ENCODE measurements at places on chromosomes 2 and 18.

DNA sequence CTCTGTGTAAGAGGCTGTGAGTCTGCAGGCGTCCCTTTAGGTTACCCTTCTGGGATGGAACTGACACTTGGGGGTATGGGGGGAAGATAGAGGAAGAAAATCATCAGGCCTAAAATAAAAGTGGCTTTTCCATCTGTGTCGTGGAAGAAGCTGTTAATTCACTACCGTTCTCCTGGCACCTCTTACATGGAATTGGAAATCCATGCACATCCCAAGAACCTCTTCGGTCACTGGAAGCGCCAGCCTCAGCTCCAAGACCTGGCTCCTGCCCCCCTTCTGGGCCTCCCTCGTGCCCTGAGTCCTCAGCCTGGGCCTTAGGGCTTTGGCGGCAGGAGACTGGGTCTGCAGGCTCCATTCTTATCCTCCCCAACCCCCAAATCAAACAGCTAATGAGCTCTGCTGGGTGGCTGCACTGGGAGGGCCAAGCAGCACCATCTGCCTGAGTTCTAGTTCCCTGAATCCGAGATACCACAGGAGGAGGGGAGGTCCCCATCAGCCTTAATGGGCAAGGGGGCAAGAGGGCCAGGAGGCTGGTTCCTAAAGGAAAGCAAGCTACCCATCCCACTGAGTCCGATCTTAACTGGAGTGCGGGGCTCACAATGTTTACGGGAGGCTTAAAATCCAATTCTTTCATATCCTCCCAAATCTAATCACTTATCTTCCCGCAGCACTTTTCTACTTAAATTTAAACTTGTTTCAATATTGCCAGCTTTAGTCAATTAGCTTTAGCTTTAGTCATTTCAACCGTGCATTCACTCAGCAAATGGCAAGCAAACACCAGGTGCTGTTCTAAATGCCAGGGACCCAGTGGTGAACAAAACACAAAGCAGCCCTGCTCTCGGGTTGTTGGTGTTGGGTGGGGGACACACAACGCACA is 52.8 kb downstream of the FAM178B start:
- no peak overlapping the region for H3K27ac ChIP-seq
- H3K4me1 ChIP-seq, result peaks cover 11% of the 10 kb centered on the region
- no peak overlapping the region for H3K4me3 ChIP-seq
- no peak for DNase-seq

- H3K27me3 ChIP-seq, result no peaks in the 10 kb centered on the region
- H3K27ac ChIP-seq, result no peak overlapping the region
- H3K4me3 ChIP-seq, result no peak overlapping the region
Observed at GRCh38 chr2:198127627-198128026, 323.2 kb downstream of the PLCL1 start.

- peaks cover 12% of the 10 kb centered on the region for H3K4me1 ChIP-seq
- no peak overlapping the region for H3K4me3 ChIP-seq
- no peaks in the 10 kb centered on the region for H3K36me3 ChIP-seq
Observed at GRCh38 chr18:74489676-74490075, 6.5 kb upstream of the CNDP2 start.

GRCh38 chr18:46310258-46310657 is 206.1 kb downstream of the HAUS1 start:
- H3K4me1 ChIP-seq, result no peaks in the 10 kb centered on the region
- no peaks in the 10 kb centered on the region for H3K27me3 ChIP-seq
- no peak overlapping the region for H3K4me3 ChIP-seq
- no peak for DNase-seq
- H3K36me3 ChIP-seq, result no peaks in the 10 kb centered on the region

DNA sequence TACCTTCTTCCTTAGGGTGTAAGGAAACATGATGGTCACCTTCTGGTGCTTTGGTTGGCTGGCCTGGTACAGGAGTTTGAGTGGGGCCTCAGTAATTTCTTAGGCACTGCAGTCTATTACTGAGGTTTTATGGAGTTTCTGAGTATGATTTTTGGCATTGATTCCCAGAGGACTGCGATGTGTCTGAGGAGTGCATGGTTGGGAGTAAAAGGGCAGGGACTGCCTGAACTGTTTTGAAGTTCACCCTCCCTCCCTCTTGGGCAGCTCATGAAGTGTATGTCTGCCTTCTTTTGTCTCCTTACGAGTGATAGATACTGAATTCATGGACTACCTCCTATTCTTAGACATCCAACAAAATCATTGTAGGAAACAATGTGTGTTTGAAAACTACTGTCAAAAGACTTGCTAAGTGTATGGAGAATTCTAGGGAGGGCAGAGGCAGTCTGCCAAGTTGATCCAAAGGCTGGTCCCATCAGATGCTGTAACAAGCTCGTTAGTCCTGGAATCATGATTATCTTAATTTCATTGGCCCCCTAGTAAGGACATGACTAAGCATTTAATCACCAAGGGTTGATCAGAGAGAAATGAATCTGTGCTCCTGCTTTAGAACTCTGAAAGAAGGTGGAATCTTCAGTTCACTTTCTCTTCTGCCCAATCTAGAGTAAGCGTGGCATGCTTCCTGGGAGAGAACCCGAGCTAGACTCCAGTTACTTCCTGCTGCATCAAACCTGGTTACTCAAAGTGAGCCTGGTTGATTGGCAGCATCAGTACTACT is 26.5 kb downstream of the LYPD6B start:
- DNase-seq, result no peak
- H3K36me3 ChIP-seq, result no peaks in the 10 kb centered on the region
- H3K27ac ChIP-seq, result no peak overlapping the region
- H3K27me3 ChIP-seq, result no peaks in the 10 kb centered on the region
- H3K4me1 ChIP-seq, result no peaks in the 10 kb centered on the region

DNA sequence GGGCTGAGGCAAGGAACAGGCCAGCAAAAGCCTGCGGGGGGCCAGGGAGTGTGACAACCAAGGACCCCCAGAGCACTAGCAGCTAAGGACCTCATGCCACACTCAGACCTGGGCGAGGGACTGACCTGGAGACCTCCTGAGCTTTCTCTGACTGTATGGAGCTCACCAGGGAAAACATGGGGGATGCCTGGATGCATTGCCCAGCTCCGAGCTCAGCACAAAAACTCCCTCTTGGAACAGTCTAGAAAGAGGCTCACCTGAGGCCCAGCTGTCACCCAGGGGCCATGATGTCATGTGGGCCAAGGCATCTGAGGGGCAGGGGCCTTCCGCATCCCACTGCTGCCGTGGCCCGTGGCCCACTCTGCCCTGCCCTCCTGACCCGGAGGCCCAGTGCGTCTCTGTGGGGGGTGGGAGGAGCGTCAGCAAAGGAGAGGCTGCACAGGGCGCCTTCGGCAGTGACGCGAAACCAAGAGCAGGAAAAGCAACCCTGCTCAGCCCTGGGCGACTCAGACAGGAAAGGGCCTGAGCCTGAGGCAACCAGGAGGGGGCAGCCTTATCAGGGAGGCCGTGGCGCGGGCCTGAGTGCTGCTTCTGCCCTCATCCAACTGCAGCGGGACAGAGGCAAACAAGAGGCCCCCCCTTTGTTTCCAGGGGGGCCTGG is 57.3 kb upstream of the ALPP start:
- H3K36me3 ChIP-seq, result no peaks in the 10 kb centered on the region
- H3K4me1 ChIP-seq, result peaks cover 2% of the 10 kb centered on the region
- H3K4me3 ChIP-seq, result no peak overlapping the region
- no peaks in the 10 kb centered on the region for H3K27me3 ChIP-seq
- no peak overlapping the region for H3K27ac ChIP-seq

DNA sequence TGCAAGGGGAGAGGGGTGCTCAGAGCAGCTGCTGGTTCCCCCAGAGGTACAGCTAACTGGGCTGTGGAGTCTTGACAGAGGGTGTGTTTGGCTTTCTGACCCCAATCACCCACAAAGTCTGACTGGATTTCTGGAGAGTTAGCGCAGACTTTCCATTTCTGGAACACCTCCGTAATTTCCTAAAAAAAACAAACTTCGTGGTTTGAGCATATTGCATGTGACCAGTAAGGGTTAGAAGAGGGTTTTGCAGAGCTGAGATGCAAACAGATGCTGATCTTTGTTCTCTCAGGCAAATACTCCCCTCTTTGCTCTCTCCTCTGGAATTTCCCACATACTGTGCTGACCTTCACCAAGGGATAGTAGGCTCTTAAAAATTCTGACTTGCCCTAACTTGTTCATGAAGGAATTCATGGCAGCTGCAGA is 44.5 kb upstream of the TMEM247 start:
- DNase-seq, result no peak
- no peak overlapping the region for H3K4me3 ChIP-seq

GRCh38 chr2:207734264-207734635 is 22.8 kb downstream of the CCNYL1 start:
- H3K4me1 ChIP-seq, result no peaks in the 10 kb centered on the region
- DNase-seq, result no peak
- no peaks in the 10 kb centered on the region for H3K27me3 ChIP-seq

GRCh38 chr2:174771631-174772471 is 7.6 kb upstream of the CHRNA1 start:
- no peaks in the 10 kb centered on the region for H3K27me3 ChIP-seq
- H3K4me3 ChIP-seq, result no peak overlapping the region
- DNase-seq, result peak; percentile 75
- peak overlapping the region; percentile 73 for H3K27ac ChIP-seq

DNA sequence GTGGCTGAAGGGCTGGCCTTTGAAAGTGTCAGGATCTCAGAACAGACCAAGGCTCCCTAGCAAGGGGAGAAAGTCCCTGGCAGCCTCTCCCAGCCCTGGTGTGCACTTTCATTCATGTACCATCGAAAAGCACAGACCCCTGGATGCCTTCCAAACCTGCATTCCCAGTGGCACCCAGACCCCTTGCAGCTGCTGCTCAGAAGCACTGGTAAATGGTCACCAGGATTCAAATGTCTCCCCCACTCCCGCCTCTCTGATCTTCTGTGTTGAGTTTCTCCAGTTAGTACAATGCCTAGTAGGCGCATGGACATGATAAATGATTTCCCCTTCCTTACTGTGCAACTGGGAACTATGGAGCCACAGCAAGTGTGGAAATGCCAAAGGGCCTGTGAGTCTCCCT is 180.0 kb downstream of the GLI2 start:
- H3K4me3 ChIP-seq, result no peak overlapping the region
- no peaks in the 10 kb centered on the region for H3K27me3 ChIP-seq
- H3K36me3 ChIP-seq, result peaks cover 5% of the 10 kb centered on the region

DNA sequence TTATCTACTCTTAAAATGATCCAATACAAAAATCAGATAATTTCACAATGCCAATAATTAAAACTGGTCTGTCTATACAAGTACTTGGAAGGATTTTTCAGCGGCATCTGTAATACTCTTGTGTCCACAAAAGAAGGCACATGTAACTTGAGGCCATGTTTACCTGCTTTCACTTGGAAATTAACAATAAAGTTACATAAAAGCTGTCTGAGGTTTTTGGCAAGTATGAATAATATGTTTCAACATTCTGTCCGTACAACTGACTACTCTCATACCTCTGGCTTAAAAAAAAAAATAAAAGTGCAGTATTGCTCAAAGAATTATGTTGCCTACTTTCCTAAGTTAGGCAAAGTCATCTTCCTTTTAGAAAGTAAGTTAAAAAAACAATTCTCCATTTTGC is 253.6 kb downstream of the NBAS start:
- no peaks in the 10 kb centered on the region for H3K4me1 ChIP-seq
- H3K36me3 ChIP-seq, result peaks cover 2% of the 10 kb centered on the region
- H3K4me3 ChIP-seq, result no peak overlapping the region
- no peak for DNase-seq
- H3K27ac ChIP-seq, result no peak overlapping the region

DNA sequence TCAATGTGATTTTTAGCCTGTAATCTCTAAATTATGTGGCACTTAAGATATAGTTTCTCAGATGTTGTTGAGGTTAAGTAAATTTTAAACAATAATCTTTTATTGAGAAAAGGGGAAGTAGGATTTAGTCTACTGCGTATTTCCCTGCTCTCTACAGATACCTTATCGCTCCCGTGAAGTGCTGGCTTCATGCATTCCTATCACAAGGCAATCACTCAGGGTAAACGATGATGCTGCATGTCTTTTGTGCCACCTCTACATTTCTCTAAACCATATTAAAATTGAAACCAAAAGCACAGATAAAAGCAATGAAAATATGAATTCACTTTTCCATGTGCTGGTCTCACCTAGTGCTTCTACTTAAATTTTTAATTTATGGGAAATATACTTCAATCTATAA is 14.4 kb upstream of the RPE start:
- no peak for DNase-seq
- no peaks in the 10 kb centered on the region for H3K27me3 ChIP-seq

DNA sequence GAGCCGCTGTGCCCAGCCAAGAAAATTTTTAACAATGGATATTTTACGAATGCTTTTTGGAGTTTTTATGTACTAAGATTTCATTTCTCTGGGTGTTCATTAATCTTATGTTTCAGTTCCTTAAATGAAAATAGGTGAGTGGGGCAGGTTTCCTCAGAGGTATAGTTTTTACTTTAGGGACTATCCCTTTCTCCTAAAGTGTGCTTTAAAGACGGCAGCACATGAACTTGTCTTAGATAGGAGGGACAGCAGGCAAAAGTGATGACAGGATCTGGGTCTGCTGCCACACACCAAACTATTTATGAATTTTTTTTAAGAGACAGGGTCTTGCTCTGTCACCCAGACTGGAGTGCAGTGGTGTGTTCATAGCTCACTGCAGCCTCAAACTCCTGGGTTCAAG is 8.0 kb upstream of the REL start:
- no peaks in the 10 kb centered on the region for H3K36me3 ChIP-seq
- no peak overlapping the region for H3K4me3 ChIP-seq
- no peak overlapping the region for H3K27ac ChIP-seq
- H3K4me1 ChIP-seq, result no peaks in the 10 kb centered on the region
- DNase-seq, result no peak

DNA sequence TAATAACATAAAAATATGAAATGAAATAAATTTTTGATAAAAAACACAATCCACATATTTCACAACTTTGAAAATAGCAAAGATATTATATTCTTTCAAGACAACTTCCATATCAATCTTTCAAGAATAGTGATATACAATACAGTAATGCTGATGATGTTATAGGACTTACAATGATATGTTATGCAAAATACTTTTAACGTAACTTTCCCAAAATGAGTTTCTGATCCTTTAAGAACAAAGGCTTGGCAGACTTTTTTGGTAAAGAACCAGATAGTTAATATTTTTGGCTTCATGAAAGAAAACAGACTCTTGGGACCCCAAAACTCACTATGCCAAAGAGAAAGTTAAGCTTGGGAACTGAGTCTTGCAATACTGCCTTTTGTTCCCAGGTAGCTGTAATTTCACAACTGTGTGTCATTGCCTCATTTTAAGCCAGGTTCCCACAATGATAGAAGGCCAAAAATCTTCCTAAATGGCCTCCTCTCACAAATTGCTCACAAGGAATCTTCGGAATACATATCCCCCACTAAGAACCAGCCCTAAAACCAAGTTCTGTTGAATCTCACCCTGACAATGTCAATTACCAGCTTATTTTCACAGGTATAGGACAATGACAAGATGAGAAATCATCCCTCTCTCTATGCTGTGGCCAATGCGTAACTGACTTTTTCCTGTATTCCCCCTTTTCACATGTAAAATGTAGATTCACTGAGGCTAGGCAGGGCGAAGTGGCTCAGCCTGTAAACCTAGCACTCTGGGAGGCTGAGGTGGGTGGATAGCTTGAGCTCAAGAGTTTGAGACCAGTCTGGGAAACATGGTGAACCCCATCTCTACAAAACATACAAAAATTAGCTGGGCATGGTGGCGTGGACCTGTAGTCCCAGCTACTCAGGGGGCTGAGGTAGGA is 54.8 kb upstream of the STRN start:
- no peaks in the 10 kb centered on the region for H3K36me3 ChIP-seq
- no peak overlapping the region for H3K27ac ChIP-seq
- DNase-seq, result no peak
- no peak overlapping the region for H3K4me3 ChIP-seq
- H3K4me1 ChIP-seq, result no peaks in the 10 kb centered on the region

- no peak overlapping the region for H3K27ac ChIP-seq
- no peaks in the 10 kb centered on the region for H3K27me3 ChIP-seq
- no peak for DNase-seq
- no peak overlapping the region for H3K4me3 ChIP-seq
- H3K4me1 ChIP-seq, result no peaks in the 10 kb centered on the region
Observed at GRCh38 chr2:187642498-187642897, 88.3 kb upstream of the TFPI start.

Measured in neuronal stem cell (in vitro differentiated cells).